SK-MEL-5 (cell line): ENCODE measurements at places on chromosomes 16 and 17. TPM values are rescaled to one million over a fixed set of nuclear protein-coding genes. Genes with fewer than 3 reads are reported as not detected.

The GP1BA gene
- not detected in 2 replicates for total RNA-seq

The MOSMO gene
- total RNA-seq: 15.1 and 16.4 TPM in 2 replicates

DNA sequence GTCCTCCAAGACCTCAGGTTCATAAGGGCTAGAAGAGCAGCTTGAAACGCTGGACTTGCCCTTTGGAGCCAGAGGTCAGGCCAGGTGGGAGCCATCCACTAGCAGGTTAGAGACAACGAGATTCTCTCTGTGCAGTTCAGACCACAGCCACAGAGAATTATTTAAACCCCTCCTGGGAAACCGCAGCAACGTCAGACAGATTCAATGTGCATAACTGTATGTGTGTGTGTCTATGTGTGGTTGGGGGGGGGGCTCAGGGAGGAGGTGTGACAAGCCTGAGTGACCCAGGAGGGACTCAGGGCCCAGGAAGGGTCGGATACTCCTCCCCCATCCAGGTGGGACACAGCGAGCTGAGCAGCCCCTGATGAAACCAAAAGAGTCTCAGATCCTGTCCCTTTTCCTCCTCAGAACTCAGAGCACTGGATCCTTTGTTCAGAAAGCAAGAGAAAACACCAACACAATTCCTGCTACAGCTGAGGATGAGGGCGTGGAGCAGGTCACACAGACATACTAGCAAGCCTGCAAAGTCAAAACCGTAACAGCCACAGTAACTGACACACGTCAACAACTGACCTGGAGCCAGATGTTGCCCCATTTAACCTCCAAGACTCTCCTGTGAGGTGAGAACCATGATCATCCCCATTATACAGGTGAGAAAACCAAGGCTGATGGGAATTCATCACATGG lies 66.8 kb downstream of the XYLT1 start:
- DNase-seq: peak; percentile 58

DNA sequence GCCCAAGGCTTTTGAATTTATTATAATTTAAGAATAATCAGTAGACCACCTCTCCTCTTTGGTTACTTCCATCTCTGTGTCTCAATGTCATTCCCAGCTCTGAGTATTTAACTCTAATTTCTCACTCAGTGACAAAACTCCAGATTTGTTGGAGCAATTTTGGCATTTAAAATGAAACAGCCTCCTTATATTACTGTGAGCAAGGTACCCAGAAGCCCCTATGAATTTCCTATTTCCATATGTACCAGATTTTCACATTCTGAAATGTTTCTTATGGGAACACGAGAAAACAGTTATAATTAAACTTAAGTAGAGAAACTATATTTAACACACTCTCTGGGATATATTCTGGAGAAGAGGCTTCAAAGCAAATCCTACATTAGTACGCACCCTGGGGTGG lies 285.4 kb upstream of the CDH8 start:
- DNase-seq: no peak

- DNase-seq: no peak
Observed at GRCh38 chr17:37713028-37713431, 31.8 kb downstream of the HNF1B start.

DNA sequence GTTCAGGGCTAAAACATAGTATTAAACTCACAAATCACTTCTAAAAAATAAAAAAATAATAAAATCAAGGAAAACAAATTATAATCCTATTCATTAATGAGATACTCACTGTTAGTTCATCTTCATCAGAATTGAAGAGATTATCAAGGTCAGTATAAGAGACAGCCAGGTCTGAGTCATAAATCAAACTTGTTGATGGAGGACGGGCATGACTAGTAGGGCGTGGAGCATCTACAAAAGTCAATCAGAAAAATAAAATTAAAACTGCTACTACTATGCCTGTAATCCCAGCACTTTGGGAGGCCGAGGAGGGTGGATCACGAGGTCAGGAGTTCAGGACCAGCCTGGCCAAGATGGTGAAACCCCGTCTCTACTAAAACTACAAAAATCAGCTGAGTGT lies 59.1 kb upstream of the INTS2 start:
- no peak for DNase-seq

DNA sequence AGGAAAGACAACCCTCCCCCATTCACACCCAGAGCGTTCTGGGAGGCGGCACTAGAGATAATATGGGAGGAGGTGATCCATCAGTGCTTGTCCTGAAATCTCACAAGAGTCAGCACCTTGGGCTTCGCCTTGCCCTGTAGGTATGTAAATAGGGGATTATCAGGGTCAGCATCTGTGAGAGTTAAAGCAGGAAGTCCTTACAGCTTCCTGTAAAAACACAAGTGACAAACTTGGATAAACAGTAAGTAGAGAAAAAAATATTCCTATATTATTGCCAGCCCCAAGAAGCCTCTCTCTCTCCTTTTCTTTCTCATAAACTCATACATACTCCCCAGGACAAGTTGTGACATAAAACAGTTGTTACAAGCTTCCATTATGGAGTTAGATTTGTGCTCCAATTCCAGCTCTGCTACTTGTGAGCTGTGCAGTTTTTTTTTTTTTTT lies 187.7 kb downstream of the MAF start:
- no peak for DNase-seq

The DNAH2 gene
- total RNA-seq: 0.03 TPM in 1 of 2 replicates, not detected in the other

The CLEC18B gene
- total RNA-seq: not detected in 2 replicates

The PIP4K2B gene
- total RNA-seq: 21.6 and 23.1 TPM in 2 replicates

The SP2 gene
- 1.2 and 2.9 TPM in 2 replicates for total RNA-seq

GRCh38 chr17:81181811-81182185 lies 15.8 kb upstream of the AATK start:
- no peak for DNase-seq

The FAM20A gene
- 0.21 TPM in 1 of 2 replicates, not detected in the other for total RNA-seq

The ATP2C2 gene
- 0.29 TPM in 1 of 2 replicates, not detected in the other for total RNA-seq

DNA sequence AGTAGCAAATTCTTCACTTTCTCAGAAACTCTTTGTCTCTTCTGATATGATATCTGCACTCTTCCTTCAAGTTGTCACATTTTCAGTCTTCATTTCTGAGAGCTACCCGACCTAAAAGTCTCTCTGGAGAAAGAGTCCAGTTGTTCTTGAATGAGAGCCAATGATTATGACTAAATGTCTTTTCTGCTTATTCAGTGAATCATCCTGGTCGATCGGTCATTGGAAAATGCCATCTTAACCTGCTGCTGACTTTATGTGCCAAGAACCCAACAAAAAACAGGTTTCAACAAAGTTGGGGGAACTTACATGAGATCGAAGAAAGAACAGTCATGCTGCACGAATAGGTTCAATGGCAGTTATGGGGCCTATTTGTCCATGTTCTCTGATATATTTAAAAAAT lies 15.9 kb downstream of the SOX9 start:
- DNase-seq: no peak

GRCh38 chr17:75338335-75338734 lies 49.1 kb upstream of the SLC25A19 start:
- no peak for DNase-seq

The CTRL gene
- 0.67 and 2.6 TPM in 2 replicates for total RNA-seq
